Posterior cingulate gyrus (tissue), 11 donors: ENCODE measurements at places on chromosomes 7 and 10.
A peak's percentile ranks its signal among the peaks of the same experiment; 100 is the strongest.

- DNase-seq: peak; percentile 69
Measured at GRCh38 chr10:69327463-69328379, 49.4 kb downstream of the HK1 start.

DNA sequence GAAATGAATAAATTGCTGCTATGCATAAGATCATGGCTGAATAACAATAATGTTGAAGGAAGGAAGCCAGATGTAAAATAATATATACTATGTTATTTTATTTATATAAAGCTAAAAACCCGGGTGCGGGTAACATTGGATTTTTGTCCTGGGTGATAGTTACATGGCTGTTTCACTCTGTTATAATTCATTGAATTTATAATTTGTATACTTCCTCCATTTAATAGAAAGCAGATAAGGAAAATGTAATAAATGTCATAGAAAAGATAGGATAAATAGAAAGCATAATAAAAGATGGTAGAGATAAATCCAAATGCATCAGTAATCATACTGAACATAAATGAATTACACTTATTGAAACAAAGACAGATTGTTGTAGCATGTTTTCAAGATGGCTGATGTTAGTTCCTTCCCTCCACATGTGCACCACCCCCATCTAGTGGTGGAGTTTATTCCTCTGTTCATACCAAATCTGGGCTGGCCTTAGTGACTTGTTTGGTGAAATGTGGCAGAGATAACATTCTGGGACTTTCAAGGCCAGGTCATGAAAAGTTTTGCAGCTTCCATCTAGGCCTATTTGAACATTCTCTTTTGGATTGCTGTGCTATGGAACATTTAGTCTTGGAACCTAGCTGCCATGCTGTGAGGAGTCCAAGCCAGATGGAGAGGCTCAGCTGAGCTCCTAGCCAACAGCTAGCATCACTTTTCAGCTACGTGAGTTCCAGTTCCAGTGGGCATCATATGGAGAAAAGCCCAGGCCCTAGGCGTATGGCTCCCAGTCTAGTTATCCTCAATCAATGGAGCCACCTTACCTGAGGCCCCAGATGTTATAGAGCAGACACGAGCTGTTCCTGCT is 46.9 kb downstream of the AHCYL2 start:
- DNase-seq: peak; percentile 35

- no peak for DNase-seq
Measured at GRCh38 chr7:42456267-42456666, 219.3 kb upstream of the GLI3 start.

GRCh38 chr7:133854739-133855138 is 272.4 kb upstream of the LRGUK start:
- DNase-seq: no peak

DNA sequence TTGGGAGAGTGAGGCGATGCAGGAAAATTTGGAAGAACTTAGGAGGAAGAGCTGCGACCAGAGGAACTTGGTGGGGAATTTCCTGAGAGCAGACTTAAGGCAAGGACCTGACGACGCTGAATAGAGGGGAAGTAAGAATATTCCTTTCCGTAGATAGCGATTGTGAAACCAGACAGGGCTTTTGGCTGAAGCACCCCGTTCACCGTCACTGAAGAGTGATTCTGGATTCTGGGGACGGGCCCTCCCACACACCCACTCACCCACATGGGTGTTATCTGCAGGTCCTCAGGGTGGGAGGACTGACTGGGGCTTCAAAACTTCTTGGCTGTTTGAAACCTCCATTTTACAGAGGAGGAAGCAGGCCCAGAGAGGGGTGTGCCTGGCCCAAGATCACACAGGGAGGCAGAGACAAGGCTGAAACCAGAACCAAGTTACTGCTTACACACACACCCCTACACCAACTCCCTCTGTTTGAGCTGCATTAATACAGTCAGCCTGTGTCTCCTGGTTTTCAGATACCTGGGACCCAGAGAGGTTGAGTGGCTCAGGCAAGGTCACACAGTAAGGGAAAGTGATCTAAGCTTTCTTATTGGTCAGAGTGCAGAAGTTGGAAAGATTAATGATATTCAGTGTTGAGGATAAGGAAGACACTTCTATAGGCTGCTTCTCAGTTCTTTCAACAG is 37.2 kb upstream of the CDH23 start:
- no peak for DNase-seq
